ENCODE measurements at places on chromosomes 4 and X.
A peak's percentile ranks its signal among the peaks of the same experiment; 100 is the strongest.

- no peaks in the 10 kb centered on the region for H3K4me1 ChIP-seq
- no peak overlapping the region for H3K27ac ChIP-seq
- H3K4me3 ChIP-seq: no peak overlapping the region
- no peak for DNase-seq
- H3K36me3 ChIP-seq: no peaks in the 10 kb centered on the region
Observed at GRCh38 chr4:102174719-102175189, 170.5 kb downstream of the SLC39A8 start.

- H3K4me1 ChIP-seq: no peaks in the 10 kb centered on the region
- no peaks in the 10 kb centered on the region for H3K36me3 ChIP-seq
- H3K27ac ChIP-seq: no peak overlapping the region
Observed at GRCh38 chr4:16590797-16591196, 307.6 kb downstream of the LDB2 start.

DNA sequence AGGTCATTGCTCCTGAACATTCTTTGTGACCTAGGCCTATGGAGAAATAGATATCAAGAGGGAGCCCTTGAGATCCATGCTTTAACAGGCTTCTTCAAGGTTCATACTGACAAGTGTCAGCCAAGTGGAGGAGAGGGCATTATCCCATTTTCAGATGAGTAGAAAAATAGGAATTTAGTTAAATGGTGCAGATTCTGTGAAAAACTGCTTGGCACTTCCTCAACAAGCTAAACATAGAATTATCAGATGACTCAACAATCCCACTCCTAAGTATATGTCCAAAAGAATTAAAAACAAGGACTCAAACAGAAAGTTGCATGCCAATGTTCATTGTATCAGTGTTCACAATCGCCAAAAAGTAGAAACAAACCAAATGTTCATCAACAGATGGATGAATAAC, 43.8 kb upstream of the KCNIP4 start:
- no peaks in the 10 kb centered on the region for H3K4me1 ChIP-seq
- H3K27me3 ChIP-seq: no peaks in the 10 kb centered on the region
- no peak for DNase-seq
- H3K4me3 ChIP-seq: no peak overlapping the region

GRCh38 chrX:110258552-110258951, 59.3 kb downstream of the AMMECR1 start:
- peaks cover 6% of the 10 kb centered on the region for H3K4me1 ChIP-seq
- H3K36me3 ChIP-seq: no peaks in the 10 kb centered on the region
- H3K27ac ChIP-seq: no peak overlapping the region
- DNase-seq: no peak
- no peaks in the 10 kb centered on the region for H3K27me3 ChIP-seq
- H3K4me3 ChIP-seq: no peak overlapping the region

- H3K36me3 ChIP-seq: no peaks in the 10 kb centered on the region
- H3K4me3 ChIP-seq: no peak overlapping the region
- no peaks in the 10 kb centered on the region for H3K27me3 ChIP-seq
- no peaks in the 10 kb centered on the region for H3K4me1 ChIP-seq
- no peak for DNase-seq
- H3K27ac ChIP-seq: no peak overlapping the region
Observed at GRCh38 chr4:155713911-155714310, 44.9 kb upstream of the GUCY1B1 start.

DNA sequence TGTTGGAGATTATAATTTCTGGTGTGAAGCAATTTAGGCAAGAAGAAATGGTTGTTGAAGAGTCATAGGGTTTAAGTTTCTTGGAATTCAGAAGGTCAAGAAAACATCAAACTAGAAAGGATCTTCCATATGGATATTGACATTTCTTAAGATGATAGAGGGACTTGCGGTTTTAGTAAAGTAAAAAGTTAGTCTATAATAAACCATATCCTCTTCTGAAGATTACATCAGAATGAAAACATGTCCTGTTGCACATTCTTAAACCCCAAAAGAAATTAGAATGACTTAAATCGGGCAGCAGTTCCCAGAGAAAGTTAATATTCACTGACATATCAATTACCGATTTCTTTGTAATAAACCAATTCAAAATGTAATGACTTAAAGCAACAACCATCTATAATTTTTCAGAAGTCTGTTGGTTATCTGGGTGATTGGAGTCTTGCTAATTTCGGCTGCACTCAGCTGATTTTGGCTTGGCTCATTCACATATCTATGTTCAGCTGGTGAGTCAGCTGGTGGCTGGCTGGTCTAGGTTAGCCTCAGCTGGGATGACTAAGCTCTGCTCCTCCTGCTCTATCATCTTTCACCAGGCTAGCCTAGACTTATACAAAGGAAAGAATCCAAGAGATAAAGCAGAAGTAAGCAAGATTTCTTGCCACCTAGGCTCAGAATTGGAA, 24.4 kb upstream of the DYNLT3 start:
- H3K4me3 ChIP-seq: no peak overlapping the region
- no peaks in the 10 kb centered on the region for H3K36me3 ChIP-seq
- no peak overlapping the region for H3K27ac ChIP-seq
- DNase-seq: no peak
- peaks cover 21% of the 10 kb centered on the region for H3K27me3 ChIP-seq

- H3K36me3 ChIP-seq: no peaks in the 10 kb centered on the region
- peaks cover 33% of the 10 kb centered on the region for H3K27me3 ChIP-seq
- no peak overlapping the region for H3K27ac ChIP-seq
- no peaks in the 10 kb centered on the region for H3K4me1 ChIP-seq
Observed at GRCh38 chr4:145216535-145216934, 36.1 kb upstream of the OTUD4 start.

DNA sequence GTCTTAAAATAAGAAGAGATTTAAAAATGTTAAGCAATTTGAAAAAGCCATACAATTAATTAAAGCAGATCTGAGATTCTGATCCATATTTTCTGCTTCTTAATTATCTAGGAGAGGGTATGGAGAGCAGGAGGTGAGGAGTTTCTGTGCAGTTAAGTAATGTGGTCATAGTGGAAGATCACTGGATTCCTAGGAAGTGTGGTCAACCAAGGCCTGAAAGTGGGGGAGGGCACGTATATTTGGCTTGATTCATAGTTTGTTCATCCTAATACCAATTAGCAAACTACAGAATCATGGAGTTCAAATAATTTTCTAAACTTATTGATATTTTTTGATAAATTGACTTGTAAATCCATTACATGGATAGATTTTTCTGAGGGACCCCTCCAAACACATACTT, 768.3 kb downstream of the RAPGEF2 start:
- no peaks in the 10 kb centered on the region for H3K27me3 ChIP-seq
- no peak for DNase-seq
- no peak overlapping the region for H3K4me3 ChIP-seq

DNA sequence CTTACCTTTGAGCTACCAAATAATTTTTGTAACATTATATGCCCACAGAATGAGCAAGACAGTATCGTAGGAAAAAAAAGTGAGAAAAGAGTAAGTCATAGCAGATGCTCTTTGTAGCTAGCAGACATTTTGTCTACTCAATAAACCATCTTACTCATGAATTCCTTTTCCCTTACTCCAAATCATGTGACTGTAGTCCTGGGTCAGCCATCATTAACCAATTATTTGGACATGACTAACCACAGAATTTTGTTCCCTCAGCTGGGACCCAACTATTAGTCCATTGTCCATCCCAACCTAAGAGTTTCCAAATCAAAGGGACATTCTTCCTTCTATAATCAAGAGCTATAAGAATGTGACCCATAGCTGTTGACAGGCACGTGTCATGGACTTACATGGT, 11.4 kb downstream of the UBE2D3 start:
- peaks cover 64% of the 10 kb centered on the region for H3K36me3 ChIP-seq
- H3K27me3 ChIP-seq: no peaks in the 10 kb centered on the region
- DNase-seq: no peak
- peak overlapping the region; percentile 64 for H3K4me3 ChIP-seq
- H3K27ac ChIP-seq: no peak overlapping the region

DNA sequence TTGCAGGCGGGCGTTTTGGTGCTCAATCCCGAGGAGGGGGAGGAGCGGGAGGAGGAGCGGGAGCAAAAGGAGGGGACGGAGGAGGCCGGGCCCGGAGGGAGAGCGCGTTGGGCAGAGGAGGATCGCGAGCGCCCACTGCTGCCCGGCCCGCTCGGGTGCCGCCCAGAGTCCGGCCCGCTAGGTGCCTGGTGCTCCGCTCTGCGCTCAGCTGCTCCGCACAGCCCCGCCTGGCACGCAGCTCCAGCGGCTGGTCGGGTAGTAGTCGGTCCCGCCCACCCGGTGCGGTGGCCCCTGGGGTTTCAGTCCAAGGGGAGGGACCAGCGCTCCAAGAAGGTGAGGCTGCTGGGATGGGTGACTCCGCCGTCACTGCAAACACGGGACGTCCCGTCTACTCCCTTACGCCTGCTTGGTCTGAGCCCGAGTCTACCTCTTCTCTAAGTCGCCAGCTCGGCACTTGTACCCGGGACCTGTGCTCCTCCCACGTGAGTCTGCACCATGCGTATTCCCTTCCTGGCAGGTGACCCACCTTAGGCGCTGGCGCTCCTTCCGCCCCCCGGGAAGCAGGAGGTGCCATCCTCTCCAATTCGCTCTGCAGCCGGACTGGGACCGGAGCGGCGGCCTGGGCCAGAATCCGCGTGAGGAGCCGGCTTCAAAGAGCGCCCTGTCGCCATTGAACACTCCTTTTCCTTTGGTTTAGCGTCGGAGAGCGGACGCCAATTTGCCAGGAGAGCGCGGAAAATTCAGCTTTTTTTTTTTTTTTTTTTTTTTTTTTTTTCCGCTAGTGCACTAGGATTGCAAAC, 405 bp upstream of the HS3ST1 start:
- peaks cover 43% of the 10 kb centered on the region for H3K27me3 ChIP-seq
- H3K36me3 ChIP-seq: no peaks in the 10 kb centered on the region
- peaks cover 12% of the 10 kb centered on the region for H3K4me1 ChIP-seq
- peak overlapping the region; percentile 37 for H3K4me3 ChIP-seq

GRCh38 chr4:46817806-46818205, 91.2 kb downstream of the COX7B2 start:
- peaks cover 3% of the 10 kb centered on the region for H3K36me3 ChIP-seq
- no peak overlapping the region for H3K4me3 ChIP-seq
- no peak overlapping the region for H3K27ac ChIP-seq
- peaks cover 11% of the 10 kb centered on the region for H3K27me3 ChIP-seq
- no peak for DNase-seq
- no peaks in the 10 kb centered on the region for H3K4me1 ChIP-seq
